ENCODE measurements at places on chromosomes 7 and 10.

- DNase-seq: no peak
Observed at GRCh38 chr7:41786404-41786803, 83.5 kb upstream of the INHBA start.

DNA sequence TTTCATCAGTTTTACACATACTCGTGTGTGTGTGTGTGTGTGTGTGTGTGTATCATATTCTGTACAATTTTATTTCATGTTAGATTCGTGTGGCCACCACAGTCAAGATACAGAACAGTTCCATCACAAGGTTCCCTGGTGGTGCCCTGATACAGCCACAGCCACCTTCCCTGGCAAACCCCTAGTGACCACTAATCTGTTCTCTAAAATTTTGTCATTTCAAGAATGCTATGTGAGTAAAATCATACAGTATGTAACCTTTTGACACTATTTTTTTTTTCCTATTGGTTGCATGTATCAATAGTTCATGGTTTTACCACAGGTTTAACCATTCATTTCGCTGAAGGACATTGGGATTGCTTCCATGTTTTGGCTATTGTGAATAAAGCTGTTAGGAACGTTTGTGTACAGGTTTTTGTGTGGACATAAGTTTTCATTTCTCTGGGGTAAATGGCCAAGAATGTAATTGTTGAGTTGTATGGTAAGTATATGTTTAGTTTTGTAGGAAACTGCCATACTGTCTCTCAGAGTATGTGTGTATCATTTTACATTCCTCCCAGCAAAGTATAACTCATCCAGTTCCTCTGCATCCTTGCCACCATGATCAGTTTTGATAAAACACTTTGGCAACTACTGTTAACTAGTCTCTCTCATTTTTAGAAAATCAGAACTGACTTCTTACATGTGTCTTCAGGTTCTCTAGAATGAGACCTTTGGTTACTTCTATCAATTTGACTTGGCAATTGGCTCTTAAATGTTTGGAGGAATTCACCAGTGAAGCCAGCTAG, 20.6 kb downstream of the KLHDC10 start:
- DNase-seq: no peak

DNA sequence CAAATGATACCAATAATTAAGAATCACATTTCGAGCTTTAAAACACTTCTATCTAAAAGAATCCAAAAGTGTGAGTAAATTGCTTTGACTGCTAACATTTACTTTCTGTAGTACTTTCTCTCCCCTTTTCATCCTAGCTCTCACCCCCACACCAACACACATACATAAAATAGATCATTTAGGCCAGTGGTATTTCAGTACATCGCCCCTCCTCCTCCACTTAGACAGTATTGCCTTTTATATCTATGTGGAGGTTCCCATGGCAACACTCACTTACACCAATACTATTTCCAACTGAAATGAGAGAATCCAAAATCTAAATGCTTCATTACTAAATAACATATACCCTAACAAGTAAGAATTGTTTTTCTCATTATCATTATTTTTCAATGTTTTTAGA, 58.9 kb downstream of the HIBADH start:
- DNase-seq: no peak

DNA sequence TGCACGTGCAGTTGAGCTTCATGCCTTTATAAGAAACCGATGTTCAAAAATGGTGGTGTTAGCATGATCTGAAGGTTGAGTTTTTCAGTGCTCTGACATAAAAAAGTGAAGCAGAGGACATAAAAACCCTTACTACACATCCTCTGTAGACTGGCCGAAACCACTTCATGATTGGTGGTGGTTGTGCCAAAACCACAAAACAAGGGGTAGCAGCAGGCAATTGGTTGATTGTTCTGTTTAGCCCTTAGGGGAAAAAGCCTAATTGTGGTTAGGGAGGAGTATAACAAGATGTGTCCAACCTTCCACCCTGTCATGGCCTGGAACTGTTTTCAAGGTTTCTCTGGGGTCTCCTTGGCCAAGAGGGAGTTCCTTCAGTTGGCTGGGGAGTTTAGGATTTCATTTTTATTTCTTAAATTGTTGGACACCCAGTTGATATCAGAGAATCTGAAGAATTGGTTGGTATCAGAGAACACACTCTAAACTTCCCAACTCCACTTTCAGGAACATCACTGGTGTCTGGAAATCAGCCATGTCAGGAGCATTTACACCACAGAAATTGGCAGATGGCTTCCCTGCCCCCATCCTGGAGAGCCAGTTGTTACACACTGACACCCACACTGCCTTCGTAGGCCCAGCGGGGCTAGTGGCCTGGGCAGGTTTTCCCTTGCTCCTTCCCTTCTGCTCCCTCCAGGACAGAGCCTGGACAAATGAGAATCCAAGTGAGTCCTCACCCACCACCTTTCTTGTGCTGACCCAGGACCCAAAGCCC, 18.8 kb downstream of the MRPS24 start:
- no peak for DNase-seq

DNA sequence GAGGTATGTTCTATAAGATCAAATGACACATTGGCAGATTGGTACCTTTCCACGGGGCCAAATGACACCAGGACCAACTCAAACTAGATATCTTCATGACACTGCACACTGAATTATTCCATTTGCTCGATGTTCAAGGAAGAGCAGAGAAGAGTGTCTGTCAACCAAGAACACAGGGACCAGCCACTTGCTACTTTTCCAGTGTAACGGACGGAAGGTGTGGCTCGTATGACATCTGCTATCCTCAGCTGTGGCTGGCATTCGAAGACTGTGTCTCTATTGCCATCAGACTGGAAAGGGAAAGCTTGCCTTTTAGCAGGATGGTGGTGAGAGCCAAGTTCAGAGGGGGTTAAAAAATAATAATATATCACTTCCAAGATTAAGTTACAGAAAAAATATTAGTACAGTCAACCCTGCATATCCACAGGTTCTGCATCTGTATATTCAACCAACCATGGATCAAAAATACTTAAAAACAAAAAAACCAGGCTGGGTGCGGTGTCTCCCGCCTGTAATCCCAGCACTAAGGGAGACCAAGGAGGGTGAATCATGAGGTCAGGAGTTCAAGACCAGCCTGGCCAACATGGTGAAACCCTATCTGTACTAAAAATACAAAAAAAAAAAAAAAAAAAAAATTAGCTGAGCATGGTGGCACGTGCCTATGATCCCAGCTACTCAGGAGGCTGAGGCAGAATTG, 237.1 kb downstream of the PRPF18 start:
- no peak for DNase-seq

DNA sequence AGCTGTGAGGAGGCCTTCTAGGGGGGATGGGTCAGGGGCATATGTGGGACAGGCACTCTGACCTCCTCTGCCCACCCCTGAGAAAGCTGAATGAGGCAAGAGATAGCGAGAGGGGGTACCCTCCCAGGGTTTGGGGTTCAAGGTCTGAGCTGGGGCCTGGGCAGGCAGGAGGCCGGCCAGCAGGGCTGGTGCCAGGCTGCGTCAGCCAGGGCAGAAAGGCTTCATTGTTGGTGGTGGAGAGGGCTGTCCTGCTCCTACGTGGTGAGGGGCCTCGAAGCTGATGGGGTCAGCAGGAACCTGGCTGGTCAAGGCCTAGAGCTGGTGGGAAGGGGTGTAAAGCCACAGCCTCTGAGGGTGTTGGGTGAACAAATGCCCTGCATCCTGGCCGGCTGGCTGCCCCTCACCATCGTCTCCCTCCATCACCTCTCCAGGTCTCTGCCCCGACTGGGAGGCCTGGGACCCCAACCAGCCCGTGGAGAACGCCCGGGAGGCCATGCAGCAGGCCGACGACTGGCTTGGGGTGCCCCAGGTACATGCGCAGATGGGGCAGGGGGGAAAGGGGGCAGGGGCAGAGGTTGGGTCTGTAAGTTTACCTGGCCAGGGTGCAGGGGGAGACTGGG, 6.6 kb downstream of the FLNC start:
- DNase-seq: no peak

GRCh38 chr10:60314069-60314940, 75.4 kb downstream of the ANK3 start:
- DNase-seq: no peak

GRCh38 chr10:77710081-77710551, 72.5 kb upstream of the KCNMA1 start:
- no peak for DNase-seq

- no peak for DNase-seq
Observed at GRCh38 chr10:45040921-45041542, 40.3 kb downstream of the ZNF22 start.

DNA sequence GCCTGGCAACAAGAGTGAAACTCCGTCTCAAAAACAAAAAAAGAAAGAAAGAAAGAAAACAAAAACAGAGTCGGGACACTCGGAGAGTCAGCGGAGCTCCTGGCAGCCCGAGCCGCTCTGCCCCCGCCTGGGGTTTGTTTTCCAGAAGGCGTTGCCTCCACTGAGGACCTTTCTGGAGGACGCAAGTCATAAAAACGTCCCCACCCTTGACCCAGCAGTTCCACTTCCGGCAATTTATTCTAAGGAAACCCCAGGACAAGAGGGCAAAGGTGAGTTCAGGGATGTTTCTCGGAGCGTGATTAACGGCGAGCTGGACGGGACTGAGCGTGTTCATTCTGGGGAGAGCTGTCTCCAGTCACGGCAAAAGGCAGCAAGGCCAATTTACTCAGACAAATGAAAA, 27.0 kb upstream of the SUN1 start:
- DNase-seq: no peak

- no peak for DNase-seq
Observed at GRCh38 chr10:28577506-28577905, 44.6 kb downstream of the WAC start.

- DNase-seq: no peak
Observed at GRCh38 chr10:14826076-14826829, 11.6 kb downstream of the CDNF start.

DNA sequence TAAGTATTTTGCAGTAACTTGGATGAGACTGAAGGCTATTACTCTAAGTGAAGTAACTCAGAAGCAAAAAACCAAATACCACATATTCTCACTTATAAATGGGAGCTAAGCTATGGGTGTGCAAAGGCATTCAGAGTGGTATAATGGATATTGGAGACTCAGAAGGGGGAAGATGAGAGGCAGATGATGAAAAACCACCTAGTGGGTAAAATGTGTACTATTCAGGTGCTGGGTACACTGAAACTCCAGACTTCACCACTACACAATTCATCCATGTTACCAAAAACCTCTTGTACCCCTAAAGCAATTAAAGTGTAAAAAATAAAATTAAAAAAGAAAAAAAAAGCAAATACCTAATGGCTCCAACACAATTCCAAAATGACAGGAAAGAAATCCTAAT, 351.7 kb downstream of the NXPH1 start:
- DNase-seq: no peak

- DNase-seq: no peak
Observed at GRCh38 chr10:88243836-88244730, 339.0 kb downstream of the RNLS start.

DNA sequence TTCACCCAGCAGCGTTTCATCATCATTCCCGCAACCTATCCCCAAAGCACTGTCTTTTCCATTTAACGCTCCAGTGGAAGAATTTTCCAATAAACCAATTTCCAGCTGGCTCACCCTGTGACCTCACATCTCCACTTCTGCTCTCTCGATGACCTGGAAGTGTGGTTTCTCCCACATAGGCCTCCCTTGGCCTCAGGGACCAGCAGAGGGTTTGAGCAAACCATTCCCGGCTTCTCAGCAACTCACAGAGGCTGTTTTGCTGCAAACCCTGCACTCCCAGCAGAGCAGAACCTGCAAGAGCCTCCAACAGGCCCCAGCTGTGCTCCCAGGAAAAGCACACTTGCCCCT, 523.0 kb upstream of the FOXK1 start:
- DNase-seq: no peak

DNA sequence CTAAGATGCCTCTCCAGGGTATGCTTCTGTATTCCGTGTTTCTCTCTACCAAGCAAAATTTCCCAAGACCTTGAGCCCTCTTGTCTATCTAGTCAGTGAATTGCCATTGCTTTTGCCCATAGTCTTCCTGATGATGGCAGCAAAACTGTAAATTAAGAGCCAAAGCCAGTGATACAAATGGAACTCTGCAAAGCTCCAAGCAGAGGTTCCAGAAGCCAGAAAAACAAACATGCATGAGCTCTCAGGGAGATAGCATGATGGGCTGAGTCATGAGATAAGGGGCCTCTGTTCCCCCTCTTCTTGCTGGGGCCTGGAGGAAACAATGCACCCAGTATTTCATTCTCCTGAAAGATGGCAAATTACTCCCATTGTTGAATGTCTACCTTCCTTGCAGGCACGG, 24.7 kb downstream of the LSMEM1 start:
- DNase-seq: no peak

DNA sequence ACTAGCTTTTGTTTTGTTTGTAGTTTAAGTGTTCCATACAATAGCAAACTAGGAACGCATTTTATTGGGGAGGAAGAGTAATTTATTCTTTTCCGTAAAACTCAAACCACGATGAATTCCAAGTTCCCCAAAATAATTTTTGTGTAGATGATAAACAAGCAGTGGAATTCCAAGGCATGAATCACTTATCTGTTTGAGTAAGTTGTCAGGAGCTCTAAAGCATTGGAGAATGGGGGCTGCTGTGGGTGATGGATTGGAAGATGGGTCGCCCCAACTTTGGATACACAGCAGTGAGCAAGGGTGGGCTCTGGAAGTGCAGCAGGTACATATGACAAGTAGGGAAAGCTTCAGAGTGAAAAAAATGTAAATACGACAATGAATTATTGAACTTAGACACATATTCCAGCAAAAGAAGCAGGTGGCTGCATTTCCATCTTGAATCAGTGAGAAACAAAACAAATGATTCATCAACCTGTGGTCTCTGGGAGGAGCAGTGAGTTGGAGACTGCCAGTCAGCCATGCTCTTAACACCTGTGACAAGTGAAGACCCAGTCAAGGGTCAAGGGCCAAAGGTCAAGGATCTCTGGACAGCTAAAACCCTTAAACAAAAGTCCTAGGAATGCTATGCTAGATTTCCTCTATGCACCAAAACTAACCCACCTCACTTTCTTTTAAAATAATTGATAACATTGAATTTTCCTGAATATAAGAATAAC, 34.2 kb upstream of the ADRB1 start:
- no peak for DNase-seq

GRCh38 chr10:131252567-131253276, 58.8 kb downstream of the TCERG1L start:
- DNase-seq: no peak

DNA sequence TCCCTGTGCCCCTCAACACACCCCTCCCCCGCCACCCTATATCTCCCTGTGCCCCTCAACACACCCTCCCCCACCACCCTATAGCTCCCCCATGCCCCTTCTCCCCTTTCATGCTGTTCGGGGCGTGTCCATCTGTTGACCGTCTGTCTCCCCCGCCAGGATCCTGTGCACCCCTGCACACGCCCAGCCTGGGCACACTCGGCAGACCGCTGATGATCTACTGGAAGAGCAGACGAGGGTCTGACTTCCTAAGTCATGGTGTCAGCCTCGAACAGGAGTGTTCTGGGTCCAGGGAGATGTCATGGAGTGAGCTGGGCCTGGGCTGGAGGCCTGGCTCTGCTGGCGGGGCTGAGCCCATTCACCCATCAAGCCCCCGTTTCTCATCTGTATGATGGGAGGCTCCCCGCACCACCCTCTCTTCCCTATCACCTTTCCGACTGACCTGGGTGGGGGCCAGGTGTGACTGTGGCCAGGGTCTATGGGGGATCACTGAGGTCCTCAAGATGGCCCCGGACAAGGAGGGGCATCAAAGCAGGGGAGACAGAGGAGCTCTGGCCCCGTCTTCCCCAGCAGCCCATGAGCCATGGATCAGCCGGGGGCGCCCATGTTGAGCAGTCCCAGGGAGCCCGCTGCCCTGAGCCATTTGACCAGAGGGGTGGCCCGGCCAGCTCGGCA, 48.3 kb downstream of the PDGFA start:
- DNase-seq: no peak

GRCh38 chr7:151408498-151408838, 1.4 kb downstream of the WDR86 start:
- DNase-seq: no peak

- no peak for DNase-seq
Observed at GRCh38 chr10:62433181-62433692, 59.1 kb downstream of the ZNF365 start.

Measured in SIG-M5 (cell line).